ENCODE measurements at places on chromosomes 3 and 15. TPM values are rescaled to one million over a fixed set of nuclear protein-coding genes. Genes with fewer than 3 reads are reported as not detected.

The TGM5 gene
- 12.1 TPM for total RNA-seq

The MRPL3 gene
- 47.5 TPM for total RNA-seq

The IMPG2 gene
- total RNA-seq, result 0.37 TPM

The FBXW12 gene
- total RNA-seq, result not detected

The IGSF10 gene
- 1.1 TPM for total RNA-seq

The GCSAM gene
- total RNA-seq, result not detected

The CFAP100 gene
- total RNA-seq, result not detected

The LRRK1 gene
- 107 TPM for total RNA-seq

The CNTN6 gene
- total RNA-seq, result not detected

The FRMD4B gene
- 24.3 TPM for total RNA-seq

The HCLS1 gene
- 19.8 TPM for total RNA-seq

The FHIT gene
- 20.1 TPM for total RNA-seq

The CBLB gene
- total RNA-seq, result 72.2 TPM

The CYP8B1 gene
- total RNA-seq, result not detected

The SLC28A1 gene
- not detected for total RNA-seq

The SAMD7 gene
- total RNA-seq, result not detected

The TERC gene
- 270 TPM for total RNA-seq

The SEMA3G gene
- total RNA-seq, result 1.2 TPM

The INAFM2 gene
- 22.8 TPM for total RNA-seq

The CHRM5 gene
- total RNA-seq, result not detected

The CACNA1D gene
- total RNA-seq, result 12.7 TPM

The CHRD gene
- total RNA-seq, result 1.9 TPM

The ULK4 gene
- total RNA-seq, result 19.2 TPM

The CPNE9 gene
- not detected for total RNA-seq

The MYZAP gene
- 24.3 TPM for total RNA-seq

The SMCO1 gene
- not detected for total RNA-seq

The SLC22A14 gene
- 0.48 TPM for total RNA-seq

Measured in transverse colon (tissue), 4 donors.